NCI-H460 (cell line): ENCODE measurements at places on chromosomes 13 and 19. TPM values are rescaled to one million over a fixed set of nuclear protein-coding genes. Genes with fewer than 3 reads are reported as not detected.

ZNF208 gene
- 0.35 TPM in 1 of 2 replicates, not detected in the other for total RNA-seq

CCDC106 gene
- total RNA-seq, result 1.9 and 2.3 TPM in 2 replicates

ZNF709 gene
- total RNA-seq, result 0.15 TPM in 1 of 2 replicates, not detected in the other

ETV2 gene
- 0.30 TPM in 1 of 2 replicates, not detected in the other for total RNA-seq

ZNF667 gene
- total RNA-seq, result not detected in 2 replicates

DNA sequence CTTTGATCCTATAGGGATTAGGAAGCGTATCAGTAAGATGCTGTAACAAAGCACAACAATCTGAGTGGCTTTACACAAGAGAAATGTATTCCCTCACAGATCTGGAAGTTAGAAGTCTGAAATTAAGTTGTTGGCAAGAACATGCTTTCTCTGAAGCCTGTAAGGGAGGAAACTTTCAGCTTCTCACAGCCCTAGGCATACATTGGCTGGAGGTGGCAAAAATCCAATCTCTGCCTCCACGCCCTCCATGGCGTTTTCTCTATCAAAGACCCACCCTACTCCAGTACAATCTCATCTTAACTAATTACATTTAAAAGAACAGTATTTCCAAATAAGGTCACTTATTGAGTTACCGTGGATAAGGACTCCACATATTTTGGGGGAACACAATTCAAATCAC, 211.9 kb downstream of the TDRD3 start:
- no peak for DNase-seq

DNA sequence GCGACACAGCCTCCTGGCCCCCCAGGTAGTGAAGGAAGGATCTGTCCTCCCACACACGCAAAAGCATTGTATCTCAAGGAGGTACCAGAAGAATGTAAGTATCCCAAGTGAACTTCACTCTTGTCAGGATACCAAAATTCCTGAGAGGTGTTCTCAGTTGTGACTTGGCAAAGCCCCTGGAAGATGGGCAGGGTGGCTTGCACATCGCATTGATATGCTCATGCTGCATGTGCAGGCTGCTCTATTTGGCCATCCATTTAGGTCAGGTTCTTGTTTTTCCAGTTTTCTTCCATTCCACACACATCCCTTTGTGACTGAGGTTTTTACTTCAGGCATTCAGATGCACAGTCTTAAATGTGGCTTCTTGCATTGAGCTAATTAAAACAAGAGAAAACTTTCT, 382.8 kb downstream of the FOXO1 start:
- DNase-seq, result no peak

DNA sequence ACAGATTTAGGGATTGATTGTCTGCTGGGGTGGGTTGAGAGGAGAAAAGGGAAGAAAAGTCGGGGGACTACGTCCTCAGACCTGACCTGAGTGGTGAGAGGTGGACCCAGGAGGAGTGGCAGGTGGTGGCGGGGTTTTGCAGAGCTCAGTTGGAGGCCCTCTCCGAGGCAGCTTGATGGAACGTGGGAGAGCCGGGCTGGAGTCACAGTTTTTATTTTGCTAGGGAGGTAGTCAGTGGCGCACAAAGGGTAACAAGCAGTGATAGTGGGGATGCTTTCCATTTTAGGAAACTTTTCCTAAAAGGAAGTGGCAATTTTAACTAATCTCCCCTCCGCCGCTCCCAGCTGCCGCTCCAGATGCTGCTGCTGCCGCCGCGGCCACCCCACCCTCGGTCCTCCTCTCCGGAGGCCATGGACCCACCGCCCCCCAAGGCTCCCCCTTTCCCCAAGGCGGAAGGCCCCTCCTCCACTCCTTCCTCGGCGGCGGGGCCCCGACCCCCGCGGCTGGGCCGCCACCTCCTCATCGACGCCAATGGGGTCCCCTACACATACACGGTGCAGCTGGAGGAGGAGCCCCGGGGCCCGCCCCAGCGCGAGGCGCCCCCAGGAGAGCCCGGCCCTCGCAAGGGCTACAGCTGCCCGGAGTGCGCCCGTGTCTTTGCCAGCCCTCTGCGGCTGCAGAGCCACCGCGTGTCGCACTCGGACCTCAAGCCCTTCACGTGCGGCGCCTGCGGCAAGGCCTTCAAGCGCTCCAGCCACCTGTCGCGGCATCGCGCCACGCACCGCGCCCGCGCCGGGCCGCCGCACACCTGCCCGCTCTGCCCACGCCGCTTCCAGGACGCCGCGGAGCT, 1.1 kb upstream of the ZNF581 start:
- DNase-seq, result no peak

DNA sequence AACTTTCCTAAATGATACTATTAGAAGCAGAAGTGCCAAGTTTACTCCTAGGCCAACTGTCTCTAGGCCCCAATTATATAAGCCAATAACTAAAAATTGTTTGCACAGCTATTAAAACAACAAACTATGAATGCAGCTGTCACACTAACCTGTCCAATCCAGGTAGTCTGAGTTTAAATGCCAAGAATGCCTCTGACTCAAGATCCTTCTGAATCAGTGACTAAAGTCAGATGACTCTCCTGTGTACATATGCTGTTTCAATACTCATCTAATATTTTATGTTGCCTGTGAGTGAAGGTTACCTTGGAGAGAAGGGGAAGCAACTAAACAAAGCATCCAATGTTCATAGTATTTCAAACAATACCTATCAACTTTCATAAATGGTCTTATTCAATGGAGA, 257.0 kb downstream of the ENOX1 start:
- DNase-seq, result no peak

DNA sequence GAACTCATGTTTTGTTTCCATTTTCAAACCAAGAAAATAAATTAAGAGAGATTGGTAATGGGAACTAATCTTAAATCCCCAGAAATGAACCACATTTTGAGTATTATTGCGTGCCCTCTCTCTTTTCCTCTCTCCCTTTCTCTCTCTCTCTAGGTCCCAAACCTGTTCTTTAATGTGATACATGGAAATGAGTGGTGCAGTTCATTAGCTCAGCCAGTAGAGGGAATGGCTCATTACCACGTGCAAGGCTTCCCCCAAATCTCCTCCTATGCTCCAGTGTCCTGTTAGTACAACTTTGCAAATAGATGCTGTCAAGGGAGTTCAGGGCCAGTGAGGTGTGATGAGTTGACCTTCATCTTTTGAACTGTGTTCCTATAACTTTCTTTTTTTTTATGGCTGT, 178.4 kb downstream of the FGF9 start:
- no peak for DNase-seq
